ENCODE measurements at places on chromosomes 5 and 9.
A peak's percentile ranks its signal among the peaks of the same experiment; 100 is the strongest.

DNA sequence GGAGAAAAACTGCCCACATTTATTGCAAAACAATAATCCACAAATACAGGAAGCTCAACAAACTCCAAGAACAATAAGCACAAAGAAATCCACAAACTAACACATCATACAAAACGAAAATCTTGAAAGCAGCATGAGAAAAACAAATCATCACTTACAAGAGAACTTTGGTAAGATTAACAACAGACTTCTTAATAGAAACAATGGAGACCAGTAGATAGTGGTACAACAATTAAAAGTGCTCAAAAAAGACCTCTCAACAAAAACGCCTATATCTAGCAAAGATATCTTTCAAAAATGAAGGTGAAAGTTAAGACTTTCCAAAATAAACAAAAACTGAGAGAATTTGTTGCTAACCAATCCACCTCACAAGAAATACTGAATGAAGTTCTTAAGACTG, 38.4 kb downstream of the CDKL3 start:
- DNase-seq: no peak

GRCh38 chr5:59698207-59699178, 195.0 kb downstream of the PDE4D start:
- no peak for DNase-seq

- DNase-seq: no peak
Measured at GRCh38 chr5:154193701-154194121, 3.2 kb downstream of the GALNT10 start.

GRCh38 chr5:55110217-55110616, 7.8 kb downstream of the GZMA start:
- no peak for DNase-seq

- peak; percentile 6 for DNase-seq
Measured at GRCh38 chr5:157778121-157778805, 34.8 kb downstream of the LSM11 start.

DNA sequence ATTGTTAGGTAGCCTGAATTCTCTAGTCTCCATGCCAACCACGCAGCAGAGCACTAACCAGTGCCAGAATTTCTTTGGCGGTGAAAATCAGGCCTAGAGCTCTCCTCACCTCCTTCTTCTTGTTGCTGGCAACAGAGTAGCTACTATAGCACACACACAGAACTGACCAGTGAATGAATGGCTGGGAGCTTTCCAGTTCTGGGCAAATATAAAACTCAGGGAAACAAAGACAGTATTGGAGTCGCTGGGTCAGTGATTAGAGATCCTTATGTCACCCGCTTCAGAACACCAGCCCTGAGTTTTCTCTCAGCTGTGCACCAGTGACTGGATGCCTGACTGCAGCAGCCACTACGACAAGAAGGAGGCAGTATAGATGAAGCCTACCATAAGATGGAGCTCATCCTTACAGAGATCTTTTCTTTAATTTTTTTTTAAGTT, 26.9 kb upstream of the FEM1C start:
- DNase-seq: no peak

DNA sequence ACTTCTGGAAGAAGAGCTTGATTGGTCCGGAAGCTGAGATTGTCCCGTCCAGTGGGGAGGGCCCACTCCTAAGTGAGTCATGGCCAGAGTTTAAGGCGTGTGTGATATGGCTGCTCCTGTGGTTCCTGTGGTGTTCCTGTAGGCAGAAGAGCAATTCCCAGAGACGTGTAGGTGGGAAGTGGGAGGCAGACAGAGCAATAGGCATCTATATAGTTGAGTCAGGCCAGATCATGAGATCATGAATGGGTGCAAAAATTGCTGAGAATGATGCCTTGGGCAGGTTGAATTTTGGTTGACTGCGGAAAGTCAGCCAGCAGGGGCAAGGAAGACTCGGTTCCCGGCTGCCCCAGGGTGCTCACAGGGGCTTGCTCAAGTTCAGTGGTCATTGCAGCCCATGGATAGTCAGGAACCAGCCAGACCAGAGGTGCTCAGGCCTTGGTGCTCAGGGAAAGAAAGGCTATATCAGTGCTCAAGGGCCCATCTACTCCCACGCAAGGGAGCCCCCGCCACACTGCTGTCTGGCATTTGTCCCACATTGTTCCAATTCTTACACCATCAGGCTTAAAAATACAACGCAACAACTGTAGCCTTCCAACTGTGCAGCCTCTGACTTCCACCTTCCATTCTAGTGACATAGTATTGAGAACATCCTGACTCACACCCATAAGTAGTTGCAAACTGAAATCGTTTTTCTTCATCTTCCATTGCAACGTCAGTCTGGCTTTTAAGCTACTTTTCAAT, 21.0 kb upstream of the GSN start:
- DNase-seq: peak; percentile 71

DNA sequence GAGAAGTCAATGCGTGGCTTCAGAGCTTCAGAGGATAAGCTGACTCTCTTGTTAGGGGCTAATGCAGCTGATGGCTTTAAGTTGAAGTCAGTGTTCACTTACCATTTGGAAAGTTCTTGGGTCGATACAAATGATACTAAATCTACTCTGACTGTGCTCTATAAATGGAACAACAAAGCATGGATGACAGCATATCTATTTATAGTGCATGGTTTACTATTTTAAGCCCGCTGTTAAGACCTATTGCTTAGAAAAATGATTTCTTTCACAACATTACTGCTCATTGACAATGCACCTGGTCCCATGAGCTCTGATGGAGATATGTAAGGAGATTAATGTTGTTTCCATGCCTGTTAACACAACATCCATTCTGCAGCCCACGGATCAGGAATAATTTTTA, 435.7 kb downstream of the MAT2B start:
- no peak for DNase-seq

DNA sequence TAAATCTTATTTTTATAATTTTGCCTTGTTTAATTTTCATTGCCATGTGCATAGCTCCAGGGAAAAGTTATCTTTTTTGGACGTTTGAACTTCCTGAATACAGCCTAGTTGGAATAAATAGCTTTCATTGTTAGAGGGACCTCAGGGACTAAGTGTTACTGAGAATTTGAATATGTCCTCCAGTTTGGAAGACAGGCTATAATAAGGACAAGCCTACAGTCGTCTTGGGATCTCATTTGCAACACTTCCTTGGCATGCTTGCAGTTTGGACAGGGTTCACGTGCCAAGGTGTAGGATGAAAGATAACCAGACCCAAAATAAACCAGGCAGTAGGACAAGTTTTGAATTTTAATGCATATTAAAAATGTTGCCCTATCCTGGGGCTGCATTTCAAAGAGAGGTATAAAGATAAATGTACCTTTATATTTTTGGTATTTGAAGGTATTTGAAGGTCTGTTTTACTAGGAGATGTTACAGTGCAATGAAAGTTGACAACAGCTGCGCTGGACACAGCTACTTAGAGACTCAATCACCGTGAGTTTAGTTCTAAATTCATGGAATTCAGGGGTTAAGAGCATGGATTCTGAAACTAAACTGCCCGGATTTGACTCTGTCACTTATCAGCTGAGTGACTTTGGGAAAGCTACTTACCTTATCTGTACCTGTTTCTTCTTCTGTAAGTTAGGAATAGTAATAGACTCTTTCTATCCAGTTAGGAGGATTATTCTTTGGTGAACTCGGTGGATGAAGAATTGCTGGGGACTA, 134.1 kb downstream of the ACTBL2 start:
- DNase-seq: no peak

GRCh38 chr9:92342825-92343488, 17.2 kb downstream of the CENPP start:
- peak; percentile 49 for DNase-seq

DNA sequence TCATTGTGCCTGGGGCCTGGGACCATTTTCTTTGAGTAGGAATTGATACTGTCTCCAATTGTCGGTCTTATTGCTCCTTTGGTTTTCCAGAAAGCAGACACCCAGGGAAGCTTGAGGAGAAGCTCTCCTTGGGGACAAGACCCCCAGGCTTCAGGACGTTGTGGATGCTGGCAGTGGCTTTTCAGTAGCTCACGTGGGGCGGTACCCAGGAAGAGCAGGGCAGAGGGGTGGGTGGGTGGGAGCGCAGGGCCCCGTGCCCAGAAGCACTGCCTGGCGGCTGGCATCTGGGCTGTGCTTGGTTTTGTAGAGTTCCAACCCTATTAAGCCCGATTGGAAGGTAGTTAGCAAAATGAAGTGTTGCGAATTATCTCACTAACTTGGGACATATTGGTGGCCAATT, 374.2 kb upstream of the IRX1 start:
- DNase-seq: no peak

GRCh38 chr9:136590821-136591752, 45.2 kb upstream of the NOTCH1 start:
- no peak for DNase-seq

- DNase-seq: no peak
Measured at GRCh38 chr5:131357739-131358561, 94.1 kb downstream of the CDC42SE2 start.

- peak; percentile 81 for DNase-seq
Measured at GRCh38 chr9:137055385-137056364, 1.8 kb upstream of the ENTPD2 start.

GRCh38 chr5:151646334-151646733, 40.4 kb downstream of the SPARC start:
- DNase-seq: no peak

- DNase-seq: no peak
Measured at GRCh38 chr9:6942406-6942805, 184.6 kb downstream of the KDM4C start.

GRCh38 chr5:140821375-140822280, at the start of gene PCDHA5:
TSS of gene PCDHA5 (plus strand) at chr5:140821613.
- no peak for DNase-seq

DNA sequence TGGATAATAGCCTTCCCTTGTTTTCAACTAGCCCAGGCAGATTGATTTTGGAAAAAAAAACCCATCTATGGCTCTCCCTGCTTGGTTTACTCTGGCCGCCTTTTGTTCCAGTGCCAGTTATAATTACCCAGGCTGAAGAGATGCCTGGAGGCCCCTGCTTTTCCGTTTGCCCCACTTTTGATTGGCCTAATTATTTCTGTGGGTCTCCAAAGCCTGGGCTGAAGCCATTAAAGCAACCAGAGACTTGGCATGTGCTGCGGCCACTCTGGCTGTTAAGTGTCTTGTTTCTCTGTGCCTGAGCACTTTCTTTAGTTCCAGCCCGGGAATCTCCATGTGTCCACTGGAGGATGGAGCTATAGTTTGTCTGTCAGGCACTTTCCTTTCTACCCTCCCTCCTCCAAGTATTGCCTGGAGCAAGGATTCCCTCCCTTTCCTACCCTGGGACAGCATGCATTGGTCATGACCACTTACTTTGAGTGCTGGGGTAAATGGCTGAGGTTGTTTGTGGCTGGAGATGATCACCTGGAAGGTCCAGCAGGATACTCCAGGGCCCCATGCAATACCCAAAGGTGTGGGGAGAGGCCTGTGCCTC, 105.1 kb upstream of the CTSL start:
- DNase-seq: no peak

GRCh38 chr9:134553996-134554372, 87.6 kb upstream of the COL5A1 start:
- DNase-seq: no peak

- no peak for DNase-seq
Measured at GRCh38 chr9:114027159-114027862, 50.8 kb downstream of the AMBP start.

DNA sequence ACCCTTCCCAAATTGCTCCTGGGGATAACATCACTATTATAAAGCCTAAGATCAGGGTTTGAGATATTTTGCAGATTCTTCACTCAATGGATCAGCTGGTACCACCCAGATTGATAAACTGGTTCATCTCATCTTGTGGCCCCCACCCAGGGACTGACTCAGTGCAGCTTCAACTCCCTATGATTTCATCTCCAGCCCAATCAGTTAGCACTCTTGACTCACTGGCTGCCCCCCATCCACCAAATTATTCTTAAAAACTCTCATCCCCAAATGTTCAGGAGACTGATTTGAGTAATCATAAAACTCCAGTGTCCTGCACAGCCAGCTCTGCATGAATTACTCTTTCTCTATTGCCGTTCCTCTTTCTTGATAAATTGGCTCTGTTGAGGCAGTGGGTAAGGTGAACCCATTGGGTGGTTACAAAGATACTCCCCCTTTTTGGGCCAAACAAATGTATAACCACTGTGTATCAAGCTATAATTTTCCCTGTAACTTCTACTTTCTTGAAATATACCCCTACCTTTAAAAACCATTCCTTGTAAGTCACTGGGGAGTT, 263.3 kb upstream of the IL12B start:
- no peak for DNase-seq

GRCh38 chr9:121567500-121568342, 68.1 kb upstream of the GGTA1 start:
- DNase-seq: peak; percentile 62

- no peak for DNase-seq
Measured at GRCh38 chr5:44178414-44178813, 210.8 kb downstream of the FGF10 start.

- DNase-seq: no peak
Measured at GRCh38 chr5:61264273-61264661, 67.8 kb upstream of the ZSWIM6 start.

- DNase-seq: no peak
Measured at GRCh38 chr9:4022435-4023067, 277.3 kb downstream of the GLIS3 start.

- no peak for DNase-seq
Measured at GRCh38 chr5:92106808-92107207, 723.7 kb upstream of the ARRDC3 start.

DNA sequence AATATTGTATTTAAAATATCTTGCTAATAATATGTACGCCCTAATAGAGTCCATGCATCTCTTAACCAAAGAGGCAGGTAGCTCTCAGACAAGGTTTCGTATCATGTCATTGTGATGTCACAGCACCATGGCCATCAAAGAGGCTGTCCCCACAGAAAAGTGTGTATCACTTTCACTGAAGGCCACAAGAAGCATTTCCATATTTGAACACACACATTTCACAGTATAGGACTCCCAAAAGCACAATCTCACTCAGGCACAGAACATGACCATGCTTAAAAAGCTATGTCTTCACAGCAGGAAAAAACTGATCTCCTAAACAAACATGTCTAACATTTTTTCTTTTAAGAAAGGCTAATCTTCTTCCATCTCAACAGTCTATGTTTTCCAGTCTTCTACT, 133.8 kb downstream of the DENND1A start:
- no peak for DNase-seq

DNA sequence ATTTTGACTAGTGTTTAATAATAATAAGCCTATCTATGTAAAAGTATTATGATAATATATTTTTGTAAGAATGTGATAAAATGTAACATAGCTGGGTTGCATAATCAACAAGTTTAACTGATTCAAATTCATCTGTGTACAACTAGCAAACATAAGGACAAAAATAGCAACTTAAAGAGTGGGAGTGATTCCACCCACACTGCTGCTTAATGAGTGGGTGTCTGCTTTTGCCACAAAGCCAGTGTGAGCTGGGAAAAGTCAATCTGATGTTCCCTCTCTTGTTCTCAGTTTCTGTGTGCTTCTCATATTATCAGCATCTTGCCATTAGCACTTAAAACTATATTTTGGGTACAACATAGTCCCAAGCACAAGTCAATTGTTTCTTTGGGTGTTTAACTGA, 111.1 kb upstream of the DPYSL3 start:
- no peak for DNase-seq

GRCh38 chr9:16133556-16134227, 580.8 kb downstream of the CCDC171 start:
- DNase-seq: peak; percentile 74
